ENCODE measurements at places on chromosomes 6 and 20.
A peak's percentile ranks its signal among the peaks of the same experiment; 100 is the strongest.

- DNase-seq: no peak
Measured at GRCh38 chr6:154229786-154230185, 126.8 kb downstream of the IPCEF1 start.

DNA sequence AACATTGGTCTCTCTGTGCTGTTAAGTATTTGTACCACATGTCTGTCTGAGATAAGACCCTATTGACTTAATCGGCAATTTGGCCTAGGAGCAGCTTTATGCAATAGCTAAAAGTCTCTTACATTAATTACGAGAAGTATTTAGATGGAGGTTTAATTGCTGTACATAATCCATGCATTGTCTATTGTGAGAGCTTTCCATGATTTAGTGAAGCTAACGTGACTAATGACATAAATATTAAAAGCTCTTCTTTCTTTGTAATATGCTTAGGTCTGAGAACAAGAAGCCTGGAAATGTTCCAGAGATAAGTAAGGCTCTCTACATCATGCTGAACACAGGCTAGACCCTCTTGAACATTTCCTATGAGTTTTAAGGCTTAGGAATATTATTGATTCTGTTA is 32.7 kb upstream of the FAM83B start:
- no peak for DNase-seq

DNA sequence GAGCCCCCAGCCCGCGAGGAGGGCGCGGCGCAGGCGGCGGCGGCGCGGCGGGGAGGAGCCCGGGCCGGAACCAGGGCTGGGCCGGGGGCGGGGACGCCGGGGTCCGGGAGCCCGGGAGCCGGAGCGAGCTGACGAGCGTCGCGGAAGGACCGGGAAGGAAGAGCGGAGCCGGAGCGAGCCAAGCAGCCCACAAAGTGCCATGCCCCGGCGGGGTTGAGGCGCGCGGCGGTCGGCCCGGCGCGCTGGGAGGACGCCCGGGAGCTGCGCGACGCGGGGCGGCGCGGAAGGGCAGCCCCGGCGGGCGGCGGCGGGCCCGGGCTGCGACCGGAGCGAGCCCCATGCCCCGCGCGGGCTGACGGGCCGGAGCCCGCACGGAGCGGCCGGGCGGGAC is 289 bp downstream of the FOXP4 start:
- DNase-seq: peak; percentile 73

DNA sequence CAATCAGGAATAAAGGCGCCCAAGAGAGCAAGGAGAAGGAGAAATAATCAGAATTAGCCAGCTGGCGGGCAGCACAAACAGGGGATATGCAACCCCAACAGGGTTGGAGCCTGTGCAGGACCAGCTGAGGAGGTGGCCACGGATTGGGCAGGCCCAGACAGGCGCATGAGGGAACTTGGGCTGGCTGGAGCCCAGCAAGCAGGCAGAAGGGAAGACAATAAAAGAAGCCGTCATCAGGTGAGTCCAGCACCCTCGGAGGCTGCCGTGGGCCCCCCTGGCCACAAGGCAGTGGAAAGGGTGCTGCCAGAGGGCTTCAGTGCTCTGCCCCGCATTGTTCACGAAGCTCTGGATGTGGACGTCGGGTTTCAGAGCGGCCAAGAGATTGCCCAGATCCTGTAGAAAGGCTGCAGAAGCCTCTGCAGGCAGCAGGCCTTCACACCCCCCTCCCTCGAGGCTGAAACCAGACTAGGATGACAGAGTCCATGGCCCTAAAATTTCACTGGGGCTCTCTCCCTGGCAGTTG is 28.4 kb upstream of the MAFB start:
- DNase-seq: no peak

DNA sequence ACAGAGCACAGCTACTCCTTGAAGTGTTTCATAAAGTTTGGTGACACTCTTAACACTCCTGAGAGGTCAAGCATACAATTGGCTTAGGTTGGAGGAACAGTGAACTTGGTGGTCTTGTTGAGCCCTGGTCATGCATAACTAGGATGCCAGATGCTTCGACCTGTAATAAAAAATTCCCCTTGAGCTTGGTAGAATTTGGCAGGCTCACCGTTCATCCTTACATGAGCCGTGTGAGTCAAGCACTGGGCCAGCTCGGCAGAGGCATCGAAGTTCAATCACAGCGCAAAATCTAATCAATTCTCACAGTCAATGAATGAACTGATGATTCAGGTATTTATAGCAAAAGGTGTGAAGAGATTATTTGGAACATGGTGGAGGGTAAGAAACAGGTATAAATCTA is 33.7 kb downstream of the CYP24A1 start:
- DNase-seq: no peak

- no peak for DNase-seq
Measured at GRCh38 chr6:155701342-155701741, 245.7 kb upstream of the NOX3 start.

GRCh38 chr6:169243661-169244060 is 10.0 kb downstream of the THBS2 start:
- no peak for DNase-seq

- DNase-seq: no peak
Measured at GRCh38 chr6:43217351-43217750, 11.9 kb downstream of the DNPH1 start.

DNA sequence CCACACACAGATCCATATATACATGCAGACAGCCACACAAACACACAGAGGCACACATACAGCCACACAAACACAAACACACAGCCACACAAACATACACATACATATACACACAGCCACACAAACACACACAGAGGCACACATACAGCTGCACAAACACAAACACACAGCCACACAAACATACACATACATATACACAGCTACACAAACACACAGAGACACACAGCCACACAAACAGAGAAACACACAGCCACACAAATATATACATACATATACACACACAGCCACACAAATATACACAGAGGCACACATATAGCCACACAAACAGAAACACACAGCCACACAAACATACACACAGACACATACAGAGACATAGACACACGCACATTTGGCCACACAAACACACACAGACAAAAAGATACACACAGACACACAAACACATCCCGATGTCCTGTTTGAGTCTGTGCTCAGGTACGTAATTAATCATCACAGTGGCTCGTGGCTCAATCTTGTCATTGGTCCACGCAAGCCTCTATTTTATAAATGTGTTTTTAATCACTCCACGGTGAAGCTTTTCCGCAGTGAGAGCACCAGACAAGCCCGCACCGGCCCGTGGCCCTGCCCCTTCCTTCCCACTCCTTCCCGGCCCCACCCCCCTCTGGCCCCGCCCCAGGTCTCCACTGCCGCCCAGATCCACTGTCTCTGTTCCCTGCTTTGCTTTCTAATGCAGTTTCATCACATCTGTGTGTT is 135.3 kb downstream of the CDH4 start:
- no peak for DNase-seq

DNA sequence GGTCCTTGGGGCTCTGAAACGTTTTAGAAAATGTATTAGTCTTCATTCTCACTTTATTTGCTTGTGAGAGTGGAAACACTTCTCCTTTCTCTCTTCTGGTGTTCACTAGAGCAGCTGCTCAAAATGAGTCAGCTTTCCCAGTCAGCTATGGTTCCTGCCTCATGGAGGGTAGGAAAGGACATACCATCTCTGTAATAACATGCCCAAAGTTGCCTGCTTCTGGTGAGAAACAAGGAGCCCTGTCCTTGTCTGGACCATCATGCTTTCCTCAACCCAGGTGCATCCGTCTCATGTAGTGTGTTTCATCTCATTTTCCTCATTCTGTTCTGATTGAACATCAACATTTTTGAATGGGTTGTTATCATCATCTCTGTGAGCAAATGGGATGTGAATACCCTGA is 17.1 kb upstream of the TINAG start:
- DNase-seq: no peak

- no peak for DNase-seq
Measured at GRCh38 chr20:36802326-36803222, 29.0 kb upstream of the DSN1 start.

GRCh38 chr6:69868961-69869360 is 2.6 kb downstream of the COL19A1 start:
- no peak for DNase-seq

GRCh38 chr6:148367411-148368024 is 24.9 kb downstream of the SASH1 start:
- DNase-seq: no peak

- no peak for DNase-seq
Measured at GRCh38 chr6:157954150-157955117, 27.2 kb upstream of the SYNJ2 start.

DNA sequence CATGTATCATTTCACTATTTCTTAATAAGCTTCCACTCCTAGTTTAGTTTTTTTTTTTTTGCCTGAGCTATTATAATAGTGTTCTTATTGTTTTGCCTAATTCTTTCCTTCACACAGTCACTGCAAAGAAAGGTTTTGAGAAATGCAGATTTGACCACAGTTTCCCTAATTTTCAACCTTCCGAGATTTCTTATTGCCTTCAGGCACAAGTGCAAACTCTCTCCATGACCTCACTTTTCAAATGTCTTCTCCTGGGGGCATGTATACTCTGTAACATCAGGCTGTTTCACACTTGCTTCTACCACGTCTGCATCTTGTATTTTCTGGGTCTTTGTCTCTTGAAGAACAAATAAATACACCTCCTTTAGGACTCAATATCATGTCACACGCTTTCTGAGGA is 339.0 kb upstream of the CITED2 start:
- DNase-seq: no peak

DNA sequence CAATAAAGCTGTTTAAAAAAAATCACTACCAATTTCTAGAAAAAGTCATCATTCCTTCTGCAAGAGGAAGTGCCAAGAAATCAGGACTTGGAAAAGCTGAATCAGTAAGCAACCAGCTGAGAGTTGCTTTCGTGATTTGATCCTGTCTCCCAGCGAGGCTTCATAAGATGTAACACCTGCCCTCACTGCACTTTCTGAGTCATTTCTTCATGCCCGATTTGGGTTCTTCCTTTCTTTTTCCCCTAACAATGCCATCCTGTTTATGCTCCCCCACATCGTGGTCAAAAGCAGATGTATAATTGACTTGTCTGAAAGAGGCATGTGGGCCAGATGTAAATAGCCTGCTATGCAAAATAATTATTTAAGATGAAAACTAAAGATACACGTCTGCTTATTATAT is 52.1 kb downstream of the RIPOR2 start:
- peak; percentile 46 for DNase-seq

- DNase-seq: peak; percentile 87
Measured at GRCh38 chr6:107847844-107848802, 24.0 kb upstream of the SCML4 start.

- peak; percentile 37 for DNase-seq
Measured at GRCh38 chr20:59598625-59599310, 5.6 kb upstream of the PHACTR3 start.

GRCh38 chr20:58408603-58409246 is 19.7 kb downstream of the VAPB start:
- DNase-seq: peak; percentile 38

DNA sequence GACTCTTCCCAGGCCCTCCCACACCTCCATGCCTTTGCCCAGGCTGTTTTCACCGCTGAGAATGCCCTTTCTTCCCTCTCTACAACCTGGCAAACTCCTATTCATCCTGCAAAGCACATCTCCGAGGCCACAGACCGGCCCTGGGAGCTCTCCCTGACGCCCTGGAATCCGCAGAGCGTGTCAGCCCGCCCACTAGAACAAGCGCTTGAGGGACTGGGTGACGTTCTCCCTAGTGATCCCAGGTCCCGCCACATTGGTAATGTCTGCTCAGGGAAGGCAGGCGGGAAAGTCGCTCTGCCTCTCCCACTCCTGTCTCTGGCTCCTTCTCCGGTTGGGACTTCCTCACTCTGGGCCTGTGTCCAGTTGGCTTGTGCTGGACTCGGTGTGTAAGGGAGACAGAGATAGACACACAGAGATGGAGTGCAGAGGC is 61.6 kb downstream of the SRC start:
- DNase-seq: no peak

DNA sequence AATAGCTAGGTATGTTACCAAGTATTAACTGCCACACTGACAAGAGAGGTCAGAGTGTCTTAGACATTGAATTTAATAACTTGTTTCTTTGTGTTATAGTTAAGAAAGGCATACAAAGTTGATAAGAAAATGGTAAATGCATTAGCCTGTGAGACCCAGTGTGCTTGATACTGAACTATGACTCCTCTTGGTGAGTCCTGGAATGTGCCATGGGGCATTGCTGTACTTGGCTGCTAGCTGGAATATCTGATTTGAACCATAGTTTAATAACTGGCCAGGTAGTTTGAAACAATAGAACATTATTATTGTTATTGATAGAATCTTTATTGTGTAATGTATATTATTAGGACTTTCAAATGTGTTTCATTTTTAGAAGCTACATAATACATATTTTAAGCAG is 70.0 kb downstream of the ZFAND3 start:
- DNase-seq: no peak

DNA sequence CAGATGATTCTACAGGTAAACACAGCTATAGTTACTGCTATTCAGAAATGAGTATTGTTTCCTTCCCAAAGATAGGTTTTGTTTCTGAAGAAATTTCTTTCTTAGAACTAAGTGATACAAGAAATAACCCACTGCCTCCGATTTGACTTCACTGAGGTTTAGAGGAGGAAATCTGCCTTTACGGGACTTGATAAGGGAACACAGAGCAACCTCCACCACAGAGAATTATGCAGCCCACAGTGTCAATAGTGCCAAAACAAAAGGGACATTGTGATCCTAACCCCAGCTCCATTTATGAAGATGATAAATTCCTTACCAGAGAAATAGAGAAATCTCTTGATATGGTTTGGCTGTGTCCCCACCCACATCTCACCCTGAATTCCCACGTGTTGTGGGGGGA is 164.6 kb downstream of the ZNF217 start:
- no peak for DNase-seq

GRCh38 chr6:2387445-2387844 is 142.0 kb upstream of the GMDS start:
- no peak for DNase-seq

DNA sequence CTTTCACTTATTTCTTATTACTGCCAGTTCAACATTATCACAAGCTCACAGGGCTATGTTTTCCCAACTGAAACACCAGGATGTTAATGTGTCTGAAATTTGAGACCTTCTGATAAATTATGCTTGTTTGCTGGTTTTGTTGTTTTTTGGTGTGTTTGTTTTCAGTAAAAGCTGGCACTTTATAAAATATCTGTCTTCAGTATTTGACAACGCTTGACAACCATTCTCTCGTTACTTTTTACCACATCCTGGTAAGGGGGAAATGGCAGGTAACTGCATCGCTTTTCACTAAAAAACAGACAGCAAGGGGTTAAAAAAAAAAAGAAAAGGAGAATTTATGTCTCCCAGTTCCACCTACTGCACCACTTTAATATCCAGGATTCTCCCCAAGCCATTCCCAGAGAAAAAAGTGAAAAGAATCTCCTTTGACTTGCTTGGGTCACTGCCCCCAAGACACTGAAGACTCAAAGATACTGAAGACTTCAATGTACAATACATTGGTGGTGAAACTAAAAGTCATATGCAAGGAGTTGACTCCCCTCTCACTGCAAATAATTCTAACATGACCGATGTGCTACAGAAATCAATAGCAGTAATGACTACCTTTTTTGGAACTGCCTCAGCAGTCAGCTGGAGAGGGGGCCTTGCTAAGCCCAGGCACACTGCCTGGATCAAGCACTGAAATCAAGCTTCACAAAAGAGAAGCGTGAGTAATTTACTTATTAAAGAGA is 88.9 kb downstream of the HIVEP2 start:
- peak; percentile 43 for DNase-seq

GRCh38 chr20:53133125-53133524 is 161.0 kb downstream of the TSHZ2 start:
- no peak for DNase-seq

Measured in CD4-positive, alpha-beta T cell treated with Interleukin-17A for 4 hours (primary cell).